NCI-H82 (cell line): ENCODE measurements at places on chromosomes 4 and X.

DNA sequence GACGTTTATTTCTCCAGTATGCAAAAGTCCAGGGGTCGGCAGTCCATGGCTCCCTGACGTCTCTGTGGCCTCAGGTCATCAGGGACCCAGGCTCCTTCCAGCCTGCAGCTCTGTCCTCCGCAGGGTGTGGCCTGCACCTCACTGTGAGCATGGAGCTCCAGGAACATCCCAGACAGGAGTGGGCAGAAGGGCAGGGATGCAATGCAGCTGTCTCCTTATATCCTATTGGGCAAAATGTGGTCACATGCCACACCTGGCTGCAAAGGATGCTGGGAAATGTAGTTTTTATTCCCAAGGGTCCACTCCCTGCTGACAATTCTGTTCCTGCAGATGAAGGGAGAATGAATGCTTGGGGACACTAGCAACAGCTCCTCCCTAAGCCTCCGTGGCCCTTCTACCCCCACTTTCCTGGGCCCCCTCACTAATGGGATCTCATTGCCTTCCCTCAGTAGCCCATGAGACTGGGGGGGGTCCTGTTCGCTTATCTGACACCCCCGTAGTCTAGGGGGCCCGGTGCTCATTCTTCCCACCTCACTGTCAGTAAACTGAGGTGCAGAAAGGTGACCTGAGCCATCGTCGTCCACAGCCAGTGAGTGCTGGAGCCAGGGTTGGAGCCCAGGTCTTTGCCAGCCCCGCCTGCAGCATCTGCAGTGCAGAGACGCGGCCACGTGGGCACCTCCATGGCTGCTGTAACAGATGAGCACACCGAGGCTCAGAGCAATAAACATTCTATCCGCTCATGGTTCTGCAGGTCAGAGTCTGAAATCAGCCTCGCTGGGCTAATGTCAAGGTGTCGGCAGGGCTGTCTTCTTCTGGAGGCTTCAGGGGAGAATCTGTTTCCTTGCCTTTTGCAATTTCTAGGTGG is 5.9 kb upstream of the GRPEL1 start:
- DNase-seq, result peak; percentile 88

DNA sequence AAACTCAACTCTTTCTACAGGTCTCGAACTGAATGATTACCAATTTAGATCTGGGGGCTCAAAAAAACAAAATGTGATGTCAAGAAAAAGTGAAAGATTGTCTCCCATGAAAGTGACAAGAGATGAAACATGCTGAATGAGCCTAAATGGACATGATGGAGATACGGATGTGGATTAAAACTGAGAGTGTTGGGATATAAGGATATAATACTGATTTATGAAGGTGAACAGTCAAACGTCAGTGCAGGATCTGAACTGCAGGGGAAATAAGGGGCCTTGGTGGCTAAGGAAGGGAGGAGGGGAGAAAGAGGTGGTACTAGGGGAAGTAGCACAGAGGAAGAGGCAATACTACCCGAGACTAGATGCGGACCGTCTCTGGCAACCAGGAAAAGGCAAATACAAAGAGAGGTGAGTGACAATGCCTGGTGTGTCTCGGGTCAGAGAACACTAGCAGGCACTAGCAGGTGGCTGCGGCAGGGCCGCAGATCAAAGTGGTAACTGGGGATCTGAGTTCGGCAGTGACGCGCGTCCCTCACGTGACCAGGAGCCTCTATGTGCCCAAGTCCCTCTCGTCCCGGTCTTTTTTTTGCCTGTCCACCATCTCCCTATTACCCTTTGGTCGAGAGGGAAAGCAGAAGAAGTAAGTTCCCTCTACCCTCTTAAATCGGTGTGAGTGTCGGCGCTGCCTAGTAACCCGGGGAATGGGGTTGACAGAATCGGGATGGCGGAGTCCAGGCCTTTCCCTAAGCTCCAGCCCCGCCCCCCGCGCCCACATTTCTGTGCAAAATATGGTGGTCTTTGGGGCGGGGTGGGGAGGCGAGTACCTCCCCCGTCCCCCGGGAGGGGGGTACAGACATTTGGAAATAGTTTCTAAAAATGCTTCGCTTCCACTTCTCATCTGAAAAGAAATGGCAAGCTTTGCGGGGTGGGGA is at the start of gene TCEAL1:
TCEAL1 (plus strand) TSS at position 590 of the 932 bp plus-strand sequence. CDS start 942 bp downstream, outside the sequence.
- peak; percentile 69 for DNase-seq

GRCh38 chr4:19752599-19752998 is 499.1 kb upstream of the SLIT2 start:
- DNase-seq, result no peak

DNA sequence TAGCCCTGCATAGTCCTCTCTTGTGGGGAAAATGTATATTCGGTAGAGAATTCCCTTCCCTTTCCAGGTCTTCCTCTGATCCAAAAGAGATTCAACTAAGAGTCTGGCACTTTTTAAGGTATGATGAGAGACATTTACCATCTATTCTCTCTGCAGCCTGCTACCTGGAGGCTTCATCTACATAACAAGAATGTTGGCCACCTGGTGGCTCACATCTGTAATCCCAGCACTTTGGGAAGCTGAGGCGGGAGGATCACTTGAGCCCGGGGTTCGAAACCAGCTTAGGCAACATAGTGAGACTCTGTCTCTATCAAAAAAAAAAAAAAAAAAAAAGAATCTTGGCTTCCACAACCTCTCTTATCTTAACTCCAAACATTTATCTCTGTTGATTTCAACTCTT is 40.4 kb upstream of the NOCT start:
- no peak for DNase-seq

DNA sequence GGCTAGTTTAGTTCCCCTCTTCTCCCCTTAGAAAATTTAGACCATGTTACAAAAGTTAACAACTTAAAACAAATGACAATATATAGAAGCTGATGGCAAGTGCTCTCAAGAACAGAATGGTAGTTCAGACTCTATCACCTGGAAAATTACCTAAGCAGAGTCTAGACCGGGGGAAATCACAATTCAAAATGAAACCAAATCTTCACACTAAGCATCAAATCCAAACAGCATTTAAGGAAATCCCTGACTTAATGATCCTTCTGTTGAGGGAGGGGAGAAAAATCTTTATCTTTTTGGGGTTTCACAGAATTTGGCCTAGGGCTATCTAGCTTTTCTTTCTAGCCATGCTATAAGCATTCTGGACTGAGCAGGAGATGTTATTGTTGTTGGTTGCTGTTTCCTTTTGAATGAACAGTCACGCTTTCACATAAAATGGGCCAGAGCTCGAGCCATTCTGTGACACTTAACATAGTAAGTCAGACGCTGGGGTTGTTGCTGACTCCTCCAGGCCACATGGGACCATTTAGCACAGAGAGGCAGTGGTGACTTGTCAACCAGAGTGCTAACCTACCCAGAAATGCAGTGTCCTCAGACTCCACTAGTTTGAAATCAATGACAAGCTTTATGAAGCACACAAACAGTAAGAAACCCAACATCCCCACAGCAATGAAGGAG is 16.0 kb upstream of the LSM6 start:
- peak; percentile 38 for DNase-seq

- no peak for DNase-seq
Measured at GRCh38 chr4:113371111-113371510, 321.7 kb downstream of the ANK2 start.

DNA sequence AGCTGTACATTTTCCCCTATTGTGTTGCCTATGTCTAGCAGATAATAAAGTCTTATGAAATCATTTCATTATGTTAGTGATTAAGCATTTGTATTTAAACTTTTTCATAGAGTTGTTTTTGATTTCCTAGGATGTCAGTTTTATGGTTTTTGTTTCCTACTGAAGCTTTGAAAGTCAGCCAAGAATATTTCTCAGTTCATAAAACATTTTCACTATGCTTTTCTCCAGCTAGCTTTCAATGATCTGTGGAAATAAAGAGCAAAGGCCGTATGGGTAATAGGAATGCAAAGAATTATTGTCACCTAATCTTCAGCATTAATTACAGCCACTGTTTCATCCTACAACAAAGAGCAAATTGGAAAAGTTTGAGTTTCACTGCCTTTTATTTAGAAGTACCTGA is 145.7 kb upstream of the NUDT6 start:
- DNase-seq, result no peak

- peak; percentile 83 for DNase-seq
Measured at GRCh38 chr4:16083241-16084191, at the start of gene PROM1. PROM1 (minus strand) TSS chr4:16084023; CDS start chr4:16075906, 8,117 bp downstream.

DNA sequence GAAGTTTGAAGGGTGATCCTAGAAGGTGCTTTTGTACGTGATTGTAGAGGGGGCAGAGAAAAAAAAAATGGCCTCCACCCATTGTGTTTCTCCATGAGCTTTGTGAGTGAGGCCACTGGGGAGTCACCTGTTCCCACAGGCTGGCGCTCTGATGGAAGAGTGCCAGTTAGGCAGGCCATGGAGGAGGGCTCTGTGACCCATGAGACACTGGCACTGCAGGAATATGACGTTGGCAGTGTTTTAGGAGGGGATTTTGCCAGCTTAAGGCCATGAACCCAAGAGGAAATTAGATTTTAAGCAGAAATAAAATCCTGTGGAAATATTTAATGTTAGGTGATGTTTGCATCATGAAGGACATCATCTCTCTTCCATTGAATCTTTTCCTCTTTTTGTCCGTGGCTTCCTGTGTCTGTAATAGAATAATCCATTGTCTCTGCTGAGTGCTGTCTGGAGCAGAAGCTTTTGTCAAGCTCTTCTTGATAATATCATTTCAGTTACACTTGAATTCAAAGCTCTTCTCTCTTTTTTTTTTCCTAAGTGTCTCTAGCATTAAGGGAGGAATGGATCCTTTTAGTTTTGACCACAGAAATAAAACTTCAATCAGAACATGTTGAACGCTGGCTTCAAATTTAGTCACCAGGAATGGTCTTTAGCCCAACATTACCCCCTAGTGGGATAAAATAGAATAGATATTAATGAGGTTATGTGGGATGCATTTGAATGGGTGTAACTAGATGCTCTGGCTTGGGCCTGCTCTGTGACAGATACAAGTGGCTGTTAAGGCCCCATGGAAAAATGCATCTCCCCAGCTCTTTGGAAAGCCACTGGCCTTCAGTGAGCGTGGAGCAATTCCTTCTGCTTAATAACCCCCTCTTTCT is 41.0 kb upstream of the UCP1 start:
- peak; percentile 75 for DNase-seq

- no peak for DNase-seq
Measured at GRCh38 chrX:19849464-19850080, 37.8 kb downstream of the SH3KBP1 start.

DNA sequence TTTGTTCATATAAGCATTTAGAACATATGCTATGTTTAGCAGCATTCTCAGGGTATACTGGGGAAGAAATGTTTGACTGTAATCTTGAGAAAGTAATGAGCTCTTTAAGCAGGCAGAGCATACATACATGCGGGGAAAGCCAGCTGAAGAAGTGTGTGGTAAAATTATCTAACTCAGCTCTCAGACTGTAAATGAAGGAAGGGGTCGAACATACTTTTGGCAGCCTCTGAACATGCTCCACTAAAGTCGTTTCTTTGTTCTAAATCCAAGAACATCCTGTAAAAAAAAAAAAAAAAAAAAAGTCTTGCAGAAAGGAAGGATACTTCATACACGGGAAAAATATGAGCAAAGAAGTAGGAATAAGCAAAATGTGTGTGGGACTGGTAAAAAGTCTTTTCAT is 224.8 kb downstream of the GRID2 start:
- DNase-seq, result no peak

DNA sequence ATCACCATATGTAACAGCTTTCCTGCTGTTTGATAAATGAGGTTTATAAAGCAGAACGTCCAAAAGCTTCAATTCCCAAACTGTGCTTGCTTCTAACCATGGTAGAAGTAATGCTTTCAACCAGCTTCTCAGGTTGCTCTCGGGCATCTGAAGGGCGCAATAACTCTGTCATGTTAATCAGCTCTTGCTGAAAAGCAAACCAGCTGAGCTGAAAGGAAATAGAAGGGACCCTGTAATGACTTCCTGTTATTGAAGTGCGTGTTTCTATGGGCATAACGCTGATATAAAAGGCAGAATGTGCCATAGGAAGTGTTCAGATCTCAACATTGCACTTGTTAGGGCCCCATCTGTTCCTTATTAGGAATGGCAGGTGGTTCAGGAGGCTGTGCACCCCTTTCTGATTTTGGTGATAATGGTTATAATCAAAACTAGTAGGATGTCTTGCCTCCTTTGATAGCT is 21.2 kb downstream of the HERC3 start:
- peak; percentile 29 for DNase-seq

- DNase-seq, result no peak
Measured at GRCh38 chr4:25504932-25505636, 128.0 kb downstream of the ANAPC4 start.

DNA sequence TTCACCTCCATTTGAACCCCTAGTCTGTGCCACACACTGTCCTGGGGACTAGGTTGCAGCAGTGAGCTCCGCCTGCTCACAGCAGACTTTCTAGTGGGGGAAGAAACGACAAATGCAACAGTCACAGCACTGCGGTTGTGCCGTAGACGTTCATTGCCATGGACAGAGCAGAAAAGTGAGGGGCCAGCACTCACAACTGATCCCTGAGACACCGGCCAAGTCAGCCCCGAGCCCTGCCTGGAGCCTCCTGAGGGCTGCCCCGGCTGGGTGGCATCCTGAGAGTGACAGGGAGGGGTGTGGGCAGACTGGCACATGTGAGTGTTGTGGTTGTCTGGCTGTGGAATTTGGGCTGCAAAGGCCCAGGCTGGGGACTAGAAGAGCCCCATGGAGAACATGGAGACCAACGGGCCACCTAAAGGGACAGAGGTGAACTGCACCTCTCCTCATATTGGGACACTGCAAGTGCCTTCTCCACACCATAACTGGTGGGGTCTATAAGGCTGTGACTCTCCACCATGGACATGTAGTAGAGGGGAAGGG is 4.6 kb downstream of the DUSP9 start:
- DNase-seq, result peak; percentile 44

DNA sequence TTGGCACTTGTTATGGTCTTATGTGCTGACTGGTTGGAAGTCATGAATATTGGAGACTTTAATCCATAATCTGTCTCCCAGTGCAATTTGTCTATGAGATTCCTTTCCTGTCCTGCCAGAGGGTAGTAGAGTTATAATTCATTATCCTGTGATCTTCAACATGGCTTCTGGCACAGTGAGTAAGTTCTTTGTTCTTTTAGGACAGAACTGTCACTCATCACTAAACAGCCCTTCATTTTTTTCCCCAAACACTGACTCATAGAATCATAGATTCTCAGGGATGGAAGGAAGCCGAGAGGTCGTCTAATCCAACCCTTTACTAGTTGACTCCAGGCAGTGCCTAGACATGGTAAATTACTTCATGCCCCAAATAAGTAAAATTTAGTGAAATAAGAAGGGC is 78.4 kb downstream of the LUZP4 start:
- DNase-seq, result peak; percentile 1

DNA sequence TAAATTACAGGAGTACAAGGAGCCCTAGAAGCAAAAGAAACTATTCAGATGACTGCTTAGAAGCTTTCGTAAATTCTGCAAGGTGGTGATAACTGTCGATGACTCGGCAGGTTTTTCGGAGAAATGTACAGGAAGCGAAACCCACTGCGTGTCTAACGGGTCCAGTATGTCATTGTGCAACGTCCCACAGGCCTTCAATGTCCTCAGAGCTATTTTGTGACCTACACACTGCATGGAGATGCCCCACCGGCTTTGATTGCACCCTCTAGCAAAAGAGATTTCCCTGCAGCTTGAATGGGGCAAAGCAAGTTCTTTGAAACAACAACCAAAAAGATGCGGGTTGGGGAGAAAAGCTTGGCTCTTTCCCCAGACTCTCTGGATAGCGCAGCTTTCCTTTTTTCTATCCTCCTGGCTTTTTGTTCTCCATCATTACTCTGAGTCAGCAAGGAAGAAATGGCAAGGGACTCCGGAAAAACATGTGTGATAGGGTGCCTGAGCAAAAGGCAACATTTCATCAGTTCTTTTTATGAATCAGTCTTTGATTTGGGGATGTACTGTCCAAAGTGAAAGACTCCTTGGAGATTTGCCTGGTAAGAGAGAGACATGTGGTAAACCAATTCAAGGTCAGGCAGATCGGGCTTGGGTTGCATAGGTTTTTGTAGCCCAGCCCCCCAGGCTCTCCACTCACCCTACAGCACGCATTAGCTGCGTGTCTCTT is 112.0 kb upstream of the TBL1X start:
- DNase-seq, result no peak
